Trophoblast cell (in vitro differentiated cells and primary cell): ENCODE measurements at places on chromosomes 5 and 9.
A peak's percentile ranks its signal among the peaks of the same experiment; 100 is the strongest.

DNA sequence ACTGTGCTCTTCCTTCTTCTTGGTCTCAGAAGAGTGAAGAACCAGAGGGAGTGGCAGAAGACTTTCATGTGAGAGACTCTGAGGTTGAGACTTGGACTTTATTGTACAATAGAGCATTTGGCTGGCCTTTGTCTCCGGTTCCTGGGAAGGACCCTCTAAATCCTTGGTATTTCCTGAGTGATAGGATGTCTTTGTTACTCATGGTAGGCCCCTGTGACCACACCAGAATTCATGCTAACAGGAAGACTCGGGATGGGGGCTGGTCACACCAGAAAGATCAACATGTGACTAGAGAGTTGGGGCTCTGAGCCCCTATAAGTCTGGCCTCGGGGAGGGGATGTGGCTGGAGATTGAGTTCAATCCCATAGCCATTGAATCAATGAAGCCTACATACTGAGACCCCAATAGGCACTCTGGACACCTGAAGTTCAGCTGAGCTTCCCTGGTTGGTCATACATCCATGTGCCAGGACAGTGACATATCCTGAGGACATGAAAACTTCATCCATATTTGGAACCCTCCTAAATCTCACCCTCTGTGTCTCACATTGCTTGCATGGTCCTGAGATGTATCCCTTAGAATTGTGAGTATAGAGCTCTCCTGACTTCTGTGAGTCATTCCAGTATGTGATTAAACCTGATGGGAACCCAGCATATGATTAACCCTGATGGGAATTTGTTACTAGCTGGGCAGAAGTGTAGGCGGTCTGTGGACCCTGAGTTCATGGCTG is 201.7 kb downstream of the GADD45G start:
- DNase-seq: peak; percentile 13

DNA sequence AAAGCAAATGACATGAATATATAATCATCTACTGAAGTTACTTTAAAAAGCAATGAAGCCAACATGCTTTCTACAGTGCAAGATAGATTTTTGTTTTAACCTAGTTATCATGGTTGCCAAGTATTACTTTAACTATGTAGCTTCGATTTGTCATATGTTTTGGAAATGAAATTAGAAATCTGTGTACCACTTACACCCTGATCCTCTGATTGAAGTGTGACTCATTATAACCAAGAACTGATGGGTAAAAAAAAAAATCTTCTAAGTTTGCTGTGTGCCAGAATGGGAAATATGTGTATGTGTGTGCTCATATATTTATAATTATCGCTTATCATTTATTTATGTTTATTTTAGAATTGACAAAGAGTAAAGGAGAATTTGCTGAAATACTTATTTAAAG is 9.1 kb upstream of the CDC42SE2 start:
- DNase-seq: no peak

DNA sequence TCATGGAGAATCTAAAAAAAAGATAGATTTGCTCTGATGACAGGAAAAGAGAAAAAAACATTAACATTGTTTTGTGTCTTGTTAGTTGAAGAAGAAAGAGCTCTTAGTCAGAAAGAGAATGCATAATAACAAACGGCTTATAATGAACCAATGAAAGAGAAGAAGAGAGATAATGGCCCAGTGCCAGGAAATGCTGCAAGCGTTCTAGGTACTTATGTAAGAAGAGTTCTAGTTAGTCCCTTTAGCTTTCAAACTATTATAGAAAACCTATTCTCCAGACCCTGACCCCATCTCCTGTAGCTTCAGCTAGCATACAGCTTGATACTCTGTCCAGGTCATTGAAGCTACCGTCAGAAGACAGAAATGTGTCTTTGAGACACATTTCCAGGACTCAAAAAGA is 70.2 kb downstream of the FBXL17 start:
- no peak for DNase-seq

DNA sequence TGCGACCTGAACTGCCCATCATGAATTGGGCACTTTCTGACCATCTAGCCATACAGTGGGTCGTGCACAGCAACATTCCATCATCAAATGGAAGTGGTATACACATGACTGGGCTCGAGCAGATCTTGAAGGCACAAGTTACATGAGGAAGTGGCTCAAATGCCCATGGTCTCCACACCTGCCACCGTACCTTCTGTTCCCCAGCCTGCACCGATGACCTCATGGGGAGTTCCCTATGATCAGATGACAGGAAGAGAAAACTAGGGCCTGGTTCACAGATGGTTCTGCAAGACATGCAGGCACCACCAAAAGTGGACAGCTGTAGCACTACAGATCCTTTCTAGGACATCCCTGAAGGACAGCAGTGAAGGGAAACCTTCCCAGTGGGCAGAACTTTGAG is 21.8 kb downstream of the MTMR12 start:
- no peak for DNase-seq

GRCh38 chr5:14793851-14794250 is 77.7 kb downstream of the ANKH start:
- no peak for DNase-seq

GRCh38 chr9:71968541-71969090 is 57.2 kb downstream of the C9orf85 start:
- no peak for DNase-seq

DNA sequence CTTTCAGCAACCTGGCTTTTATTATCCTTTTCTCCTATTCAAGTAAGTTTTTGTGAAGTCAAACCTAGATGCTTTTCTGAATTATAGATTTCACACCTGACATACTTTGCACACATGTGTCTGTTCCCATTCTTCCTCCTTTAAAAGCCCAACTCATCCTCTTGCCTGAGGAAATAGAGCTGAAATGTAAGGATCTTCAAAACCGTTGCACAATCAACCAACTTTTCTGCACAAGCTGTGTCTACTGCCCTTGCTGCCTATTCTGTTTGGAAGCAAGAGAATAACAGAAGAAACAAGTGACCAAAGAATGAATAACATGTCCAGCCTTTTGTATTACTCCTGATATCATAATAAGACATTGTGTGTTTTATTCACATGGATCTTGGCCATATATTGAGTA is 95.1 kb upstream of the ITGA1 start:
- DNase-seq: no peak

DNA sequence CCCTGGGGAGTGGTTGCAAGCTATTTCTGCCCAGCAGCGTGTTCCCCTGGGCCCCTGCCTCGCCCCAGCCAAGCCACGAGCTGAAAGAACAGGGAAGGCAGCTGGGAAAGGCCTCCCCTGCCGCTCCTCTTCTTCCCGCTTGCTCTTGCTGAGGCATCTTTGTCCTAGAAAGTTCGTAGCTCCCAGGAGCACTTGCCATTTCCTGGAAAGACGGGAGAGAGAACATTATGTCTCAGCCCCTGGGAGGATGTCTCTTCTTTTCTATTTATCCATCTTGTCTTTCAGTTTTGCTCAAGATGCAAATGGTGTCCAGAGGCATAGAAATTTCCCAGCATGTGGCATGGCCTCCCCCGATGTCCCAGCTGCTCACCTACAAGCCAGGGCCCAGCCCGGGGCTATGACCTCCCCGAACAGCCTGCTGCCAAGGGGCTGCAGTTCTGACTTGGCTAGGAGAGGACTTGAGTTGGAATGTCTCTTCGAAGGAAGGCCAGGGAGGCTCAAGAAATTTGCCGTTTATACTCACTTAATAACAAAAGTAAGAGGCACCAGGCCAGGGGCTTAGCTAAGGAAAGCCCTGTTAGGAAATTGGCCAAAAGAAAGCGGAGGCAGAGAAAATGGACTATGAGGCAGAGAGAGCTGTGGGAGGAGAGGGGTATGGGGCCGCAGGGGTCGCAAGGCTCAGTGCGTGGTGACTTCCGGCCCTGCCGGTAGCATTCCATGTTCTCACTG is 87.3 kb downstream of the LIFR start:
- DNase-seq: no peak

DNA sequence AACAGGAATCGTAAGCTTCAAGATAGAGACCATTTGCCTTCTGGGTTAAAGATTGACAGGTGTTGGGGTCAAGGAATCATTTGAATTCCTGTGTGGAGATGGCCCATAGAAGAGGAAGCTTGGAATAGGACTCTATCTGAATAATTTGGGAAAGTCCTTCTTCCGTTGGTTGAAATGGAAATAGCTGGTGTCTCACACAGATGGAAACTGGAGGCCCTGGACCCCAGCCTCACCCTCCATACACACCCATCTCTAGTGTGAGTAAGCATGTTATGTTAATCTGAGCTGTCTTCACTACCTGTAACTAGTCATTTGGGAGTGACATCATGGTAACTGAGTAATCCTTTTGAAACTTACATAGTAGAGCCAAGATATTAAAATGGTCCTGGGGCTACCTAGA is 184.4 kb downstream of the CD180 start:
- DNase-seq: peak; percentile 21

DNA sequence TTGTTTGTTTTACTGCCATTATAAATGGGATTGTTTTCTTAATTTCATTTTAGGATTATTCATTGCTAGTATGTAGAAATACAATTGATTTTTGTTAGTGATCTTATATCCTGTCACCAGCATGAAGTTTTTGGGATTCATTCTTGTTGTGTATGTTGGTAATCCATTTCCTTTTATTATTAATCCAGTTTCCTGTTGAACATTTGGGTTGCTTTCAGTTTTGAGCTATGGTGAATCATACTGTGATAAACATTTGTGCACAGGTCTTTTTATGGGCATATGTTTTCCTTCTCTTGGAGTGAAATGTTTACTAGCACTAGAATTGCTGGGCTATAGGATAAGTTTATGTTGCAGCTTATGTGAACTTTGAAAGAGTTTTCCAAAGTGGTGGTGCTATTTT is 69.6 kb downstream of the MAN2A1 start:
- no peak for DNase-seq

GRCh38 chr5:148740079-148740858 is 85.9 kb upstream of the HTR4 start:
- no peak for DNase-seq

DNA sequence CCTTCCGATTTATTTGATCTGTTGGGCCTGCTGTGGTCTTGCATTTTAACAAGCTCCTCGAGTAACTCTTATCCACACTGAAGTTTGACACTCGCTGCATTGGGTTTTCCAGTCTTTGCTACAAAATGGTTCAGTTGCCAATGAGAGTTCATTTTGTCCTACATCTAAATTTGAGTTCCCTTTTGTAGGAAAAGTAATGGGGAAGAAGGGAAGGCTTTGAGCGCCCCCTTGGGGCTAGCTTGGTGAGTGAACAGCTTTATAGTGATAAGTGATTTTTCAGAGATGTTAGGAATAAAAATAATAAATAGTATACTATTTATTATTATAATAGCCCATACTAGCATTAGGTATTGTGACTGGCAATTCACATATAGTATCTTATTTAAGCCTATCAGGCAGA is 89.9 kb upstream of the GNAQ start:
- DNase-seq: peak; percentile 66

- DNase-seq: peak; percentile 10
Observed at GRCh38 chr5:130213607-130214006, 309.3 kb downstream of the CHSY3 start.

GRCh38 chr5:68872088-68872839 is 221.6 kb upstream of the SLC30A5 start:
- DNase-seq: no peak

DNA sequence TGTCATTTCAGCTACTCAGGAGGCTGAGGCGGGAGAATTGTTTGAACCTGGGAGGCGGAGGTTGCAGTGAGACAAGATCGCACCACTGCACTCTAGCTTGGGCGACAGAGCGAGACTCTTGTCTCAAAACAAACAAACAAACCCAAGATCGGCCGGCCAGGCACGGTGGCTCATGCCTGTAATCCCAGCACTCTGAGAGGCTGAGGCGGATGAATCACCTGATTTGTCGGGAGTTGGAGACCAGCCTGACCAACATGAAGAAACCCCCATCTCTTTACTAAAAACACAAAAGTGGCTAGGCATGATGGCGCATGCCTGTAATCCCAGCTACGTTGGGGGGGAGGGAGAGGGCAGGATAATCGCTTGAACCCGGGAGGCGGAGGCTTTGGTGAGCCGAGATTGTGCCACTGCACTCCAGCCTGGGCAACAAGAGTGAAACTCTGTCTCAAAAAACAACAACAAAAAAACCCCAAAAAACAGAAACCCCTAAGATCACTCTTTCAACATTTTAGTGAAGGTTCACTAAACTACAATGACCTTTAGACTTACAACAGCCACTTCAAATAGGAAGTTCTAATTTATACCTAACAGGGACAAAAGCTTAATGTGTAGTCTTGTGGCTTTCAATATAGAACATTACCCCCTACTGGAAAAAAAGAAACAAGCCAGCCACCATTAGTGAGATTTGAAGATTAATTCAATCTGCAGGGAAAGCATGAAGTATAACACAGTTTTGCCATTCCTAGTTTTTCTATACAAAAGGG is 7.0 kb downstream of the HSPA9 start:
- DNase-seq: no peak

GRCh38 chr9:81416476-81417298 is 272.7 kb downstream of the TLE1 start:
- peak; percentile 76 for DNase-seq

DNA sequence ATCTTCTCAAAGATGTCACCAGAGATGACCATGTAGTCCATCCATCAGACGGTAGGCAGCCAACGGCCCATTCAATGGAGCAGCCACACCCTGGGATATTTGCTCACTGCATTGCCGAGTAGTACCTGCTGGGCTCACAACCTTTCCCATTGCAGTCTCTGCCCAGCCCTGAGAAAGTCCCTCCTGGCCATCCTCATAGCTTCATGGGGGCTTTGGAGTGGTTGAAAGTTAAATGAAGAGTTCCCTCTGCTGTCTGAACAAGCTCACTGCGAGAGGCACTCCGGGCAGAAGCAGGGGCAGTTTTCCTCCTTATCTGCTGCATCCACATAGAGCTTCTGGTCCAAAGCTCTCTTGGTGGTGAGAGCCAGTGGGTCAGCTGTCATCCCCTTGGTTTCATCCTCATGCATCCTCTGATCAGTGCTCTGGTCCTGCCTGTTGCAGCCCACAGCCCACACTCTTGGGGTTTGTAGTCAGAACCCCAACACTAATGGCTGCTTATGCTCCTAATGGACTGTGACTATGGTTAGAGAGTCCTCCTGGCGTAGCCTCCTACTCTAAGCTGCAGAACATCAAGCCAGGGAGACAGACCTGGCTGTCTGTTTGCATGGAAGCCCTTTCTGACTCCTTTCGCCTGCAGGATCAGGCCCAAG is 23.3 kb downstream of the TNFSF8 start:
- DNase-seq: peak; percentile 50

- no peak for DNase-seq
Observed at GRCh38 chr5:173671121-173671949, 54.9 kb upstream of the BOD1 start.

GRCh38 chr5:179201986-179202385 is 141.8 kb downstream of the ZNF354C start:
- no peak for DNase-seq

DNA sequence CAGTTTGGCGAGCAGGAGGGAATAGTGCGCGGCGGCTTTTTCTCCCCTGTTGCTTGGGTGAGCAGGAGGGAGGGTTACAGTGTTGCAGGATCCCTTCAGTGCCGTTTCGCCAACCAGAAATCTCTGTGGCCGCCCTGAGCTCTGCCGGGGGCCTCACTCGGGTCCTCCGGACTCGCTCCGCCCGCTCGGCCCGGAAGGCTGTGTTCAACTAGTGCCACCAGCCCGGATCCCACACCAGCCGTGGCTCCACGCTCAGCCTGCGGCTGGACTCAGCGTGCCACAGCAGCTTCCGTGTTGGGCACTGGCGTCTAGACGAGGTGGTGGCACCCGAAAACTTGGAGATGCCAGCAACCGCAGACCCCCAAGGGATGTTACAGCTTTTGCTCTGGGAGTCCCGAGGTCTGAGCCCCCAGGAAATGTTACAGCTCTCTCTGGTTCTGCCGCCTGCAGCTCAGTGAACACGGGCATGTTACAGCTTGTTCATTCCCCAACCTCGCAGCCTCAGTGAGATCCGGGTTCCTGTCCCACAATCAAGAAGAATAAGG is 16.0 kb upstream of the OR13C9 start:
- DNase-seq: no peak

GRCh38 chr5:65800775-65801174 is 78.8 kb downstream of the NLN start:
- no peak for DNase-seq
